ENCODE measurements at places on chromosomes 1 and 21.
A peak's percentile ranks its signal among the peaks of the same experiment; 100 is the strongest.

- DNase-seq: no peak
These were observed at the start of gene JAM2 for GRCh38 chr21:25638660-25639550. Gene JAM2, plus strand, starts transcription at chr21:25639258. Its CDS starts 564 bp downstream, at chr21:25639822.

DNA sequence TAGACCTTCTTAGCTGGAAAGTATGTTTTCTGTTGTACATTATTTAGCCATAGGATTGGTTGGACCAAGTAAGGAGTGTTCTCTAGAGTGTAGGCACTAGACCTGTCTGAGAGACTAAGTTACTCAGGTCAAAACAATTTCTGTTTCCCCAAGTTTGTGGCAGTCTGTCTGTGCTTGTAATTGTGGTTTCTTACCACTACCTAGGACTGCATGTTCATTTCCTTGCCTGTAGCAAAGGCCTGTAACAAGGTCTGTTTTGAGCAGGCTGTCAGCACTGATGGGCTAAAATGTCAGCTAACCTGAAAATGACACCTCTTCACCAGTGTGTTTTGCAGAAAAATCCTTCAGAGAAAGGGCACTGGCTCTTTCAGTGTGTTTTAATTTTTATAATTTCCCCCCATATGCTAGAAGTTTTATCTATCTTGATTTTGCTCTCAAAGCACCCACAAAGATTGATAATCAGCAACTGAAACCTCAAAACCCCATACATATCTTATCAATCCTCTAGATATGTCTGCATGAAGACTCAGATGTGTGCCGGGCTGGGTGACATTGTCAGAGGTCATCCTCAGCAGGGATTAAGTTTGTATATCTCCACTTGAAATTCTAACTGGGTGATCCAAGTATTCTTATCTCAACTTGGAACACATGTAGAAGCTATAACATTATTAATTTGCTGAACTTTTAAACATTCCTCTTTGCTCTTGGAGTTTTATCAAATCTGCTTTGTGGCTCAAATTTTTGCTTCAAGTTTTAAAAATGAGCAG, 50.7 kb upstream of the ST6GALNAC3 start:
- no peak for DNase-seq

GRCh38 chr1:32221980-32222755, at the start of the genes EIF3I and TMEM234:
Gene EIF3I, plus strand, starts transcription at chr1:32222407. Its CDS starts 35 bp downstream, at chr1:32222442.
Gene TMEM234, minus strand, starts transcription at chr1:32222353. Its CDS starts 31 bp downstream, at chr1:32222322.
- peak; percentile 94 for DNase-seq

GRCh38 chr1:222373216-222373615, 174.7 kb downstream of the HHIPL2 start:
- DNase-seq: no peak

DNA sequence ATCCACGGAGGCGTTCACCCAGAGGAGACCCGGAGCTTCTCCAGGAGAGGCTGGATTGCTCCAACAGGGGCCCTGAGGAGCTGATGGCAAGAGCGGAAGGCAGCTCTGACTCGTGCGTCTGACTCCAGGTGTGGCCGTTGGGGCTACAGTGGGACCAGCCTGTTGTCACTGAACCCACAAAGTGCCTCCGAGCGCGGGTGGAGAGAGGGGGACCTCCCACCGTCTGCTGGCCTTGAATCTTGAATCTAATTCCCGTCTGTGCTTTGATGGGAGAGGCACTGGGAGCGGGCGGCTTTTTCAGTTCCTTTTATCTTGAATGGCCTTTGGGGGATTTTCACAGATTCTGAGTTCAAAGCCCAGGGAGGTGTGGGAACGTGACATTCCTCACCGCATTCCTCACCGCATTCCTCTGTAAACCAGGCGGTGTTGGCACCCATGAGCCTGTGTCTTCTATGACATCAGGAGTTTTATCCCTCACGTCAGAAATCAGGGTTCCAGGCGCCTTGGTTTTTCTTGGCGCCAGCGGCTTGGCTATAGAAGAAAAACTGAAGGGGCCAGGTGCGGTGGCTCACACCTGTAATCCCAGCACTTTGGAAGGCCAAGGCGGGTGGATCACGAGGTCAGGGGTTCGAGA, 39.2 kb upstream of the COL18A1 start:
- DNase-seq: no peak

- peak; percentile 83 for DNase-seq
These were observed 3.1 kb downstream of the SMIM1 start for GRCh38 chr1:3775490-3776230.

GRCh38 chr1:109513110-109513710, 3.7 kb upstream of the AMIGO1 start:
- no peak for DNase-seq

DNA sequence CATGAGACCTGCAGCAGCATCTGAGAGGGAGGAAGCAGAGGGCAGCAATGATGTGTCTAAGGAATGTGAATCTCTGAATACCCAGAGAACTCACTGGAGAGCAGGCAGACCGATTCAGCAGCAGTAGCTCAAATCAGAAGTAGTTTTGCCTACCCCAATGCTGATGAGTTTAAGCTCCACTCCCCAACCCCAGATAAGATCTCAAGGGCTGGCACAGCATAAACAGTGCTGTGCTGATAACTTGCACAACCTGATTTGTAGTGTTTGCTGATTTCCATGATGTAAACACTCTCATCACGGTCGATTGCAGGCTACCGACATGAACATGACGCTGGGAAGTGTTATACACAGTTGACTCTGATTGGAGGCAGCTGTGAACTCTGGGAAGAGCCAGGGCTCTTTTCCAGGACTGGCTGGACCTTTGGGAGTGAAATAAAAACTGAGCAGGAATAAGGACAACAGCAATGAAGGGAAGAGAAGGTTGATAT, 11.2 kb upstream of the HMGCS2 start:
- DNase-seq: no peak

DNA sequence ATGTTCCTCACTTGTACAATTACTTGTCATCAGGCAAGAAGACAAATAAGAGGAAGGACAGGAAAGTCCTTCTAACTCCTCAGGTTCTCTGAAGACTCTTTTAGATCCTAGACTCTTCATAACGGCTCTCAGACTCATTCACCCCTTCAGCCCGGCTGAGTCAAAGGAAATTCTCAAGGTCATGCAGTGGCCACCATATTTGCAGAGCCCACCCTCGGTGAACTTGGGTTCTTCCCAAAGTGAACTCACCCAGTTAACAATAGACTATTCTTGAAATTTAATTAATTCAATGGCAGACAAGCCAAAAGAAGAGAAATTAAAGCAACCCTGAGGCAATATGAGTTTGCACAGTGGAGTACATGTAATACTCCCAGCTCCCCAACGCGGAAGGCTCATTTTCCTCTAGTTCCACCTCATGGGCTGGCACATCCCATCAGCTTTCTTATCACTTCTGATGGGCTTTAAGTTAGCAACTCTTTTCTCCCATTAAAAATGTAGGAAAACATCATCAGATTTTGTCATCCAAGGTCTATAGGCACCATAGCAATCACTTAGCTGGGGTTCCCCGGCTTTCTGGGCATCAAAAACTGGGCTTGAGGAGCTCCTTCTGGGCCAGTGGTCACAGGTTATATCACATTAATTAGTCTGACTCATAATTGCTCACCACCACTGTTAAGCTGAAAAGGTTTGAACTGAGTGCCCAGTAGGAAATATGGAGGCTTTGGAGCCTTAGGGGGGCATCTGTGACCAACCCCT, 27.8 kb upstream of the TIAM1 start:
- DNase-seq: no peak

GRCh38 chr1:63690966-63691700, 82.7 kb upstream of the ROR1 start:
- no peak for DNase-seq

DNA sequence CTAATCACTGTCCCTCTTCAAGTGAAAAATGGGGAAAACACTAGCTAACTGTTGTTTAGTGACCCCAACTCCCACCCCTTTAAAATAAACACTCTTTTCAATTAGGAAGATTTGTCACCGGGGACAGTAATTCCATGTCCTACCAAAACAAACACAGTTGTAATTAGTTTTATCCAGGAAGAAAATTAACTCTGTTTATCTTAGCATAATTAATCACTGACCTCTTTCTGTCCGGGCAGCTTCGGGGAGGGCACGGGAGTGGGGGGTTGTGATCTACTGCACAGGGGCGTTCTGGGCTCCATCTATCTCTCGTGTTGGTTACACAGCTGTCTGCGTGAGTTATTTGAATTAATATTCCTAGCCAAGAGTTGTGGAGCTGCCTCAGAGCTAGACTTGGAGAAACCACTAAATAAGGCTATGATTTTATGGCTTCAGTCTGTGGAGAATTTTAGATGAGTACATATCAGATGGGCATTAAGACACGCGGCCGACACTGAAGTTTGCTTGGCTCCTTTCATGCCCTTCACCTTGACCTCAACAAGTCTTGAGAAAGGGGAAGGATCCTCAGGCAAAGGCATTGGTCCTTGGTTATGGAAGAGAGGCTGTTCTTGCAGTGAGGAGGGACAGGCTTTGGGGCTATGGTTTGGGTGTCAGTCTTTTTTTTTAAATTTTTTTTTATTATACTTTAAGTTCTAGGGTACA, 102.0 kb upstream of the TRABD2B start:
- DNase-seq: no peak

GRCh38 chr1:185309566-185309965, 7.5 kb downstream of the IVNS1ABP start:
- no peak for DNase-seq

- DNase-seq: no peak
These were observed 63.7 kb downstream of the LACTBL1 start for GRCh38 chr1:22908880-22909426.

GRCh38 chr1:88618331-88618730, 65.7 kb upstream of the PKN2 start:
- DNase-seq: no peak

DNA sequence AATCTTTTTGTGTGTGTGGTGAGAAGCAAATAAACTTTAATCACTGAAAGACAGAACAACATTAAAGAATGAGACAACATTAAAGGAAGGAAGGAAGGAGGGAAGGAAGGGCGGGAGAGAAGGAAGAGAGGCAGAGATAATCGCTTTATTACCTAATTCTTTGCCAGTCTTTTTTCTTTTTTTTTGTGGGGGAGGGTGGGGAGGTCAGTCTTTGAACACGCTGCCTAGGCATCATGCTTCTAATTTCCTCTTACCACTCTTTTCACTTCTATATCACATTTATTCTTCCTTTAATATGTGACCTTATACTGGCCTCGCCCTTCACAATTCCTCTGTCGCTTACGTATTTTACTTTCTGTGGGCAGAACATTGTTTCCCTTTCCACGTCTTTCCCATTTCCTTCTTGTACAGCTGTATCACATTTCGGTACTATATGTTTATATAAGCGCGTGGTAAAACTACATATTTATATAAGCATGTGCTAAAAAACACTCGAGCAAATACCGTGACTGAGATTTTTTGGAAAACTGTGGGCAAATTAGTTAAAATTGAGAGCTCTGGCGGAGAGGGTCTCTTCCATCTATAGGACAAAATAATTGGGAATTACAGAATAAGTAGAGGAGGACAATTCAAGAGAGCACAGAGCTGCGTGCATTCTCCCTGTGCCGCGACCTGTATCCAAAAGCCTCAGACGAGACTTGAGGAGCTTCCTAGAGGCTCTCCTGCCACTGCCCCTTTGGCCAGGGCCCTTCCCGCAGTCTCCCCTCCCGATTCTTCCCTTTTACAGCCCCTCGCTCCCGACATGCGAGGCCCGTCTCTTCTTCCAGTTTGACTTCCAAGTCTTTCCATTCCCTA, 823 bp upstream of the PRKAA2 start:
- no peak for DNase-seq

DNA sequence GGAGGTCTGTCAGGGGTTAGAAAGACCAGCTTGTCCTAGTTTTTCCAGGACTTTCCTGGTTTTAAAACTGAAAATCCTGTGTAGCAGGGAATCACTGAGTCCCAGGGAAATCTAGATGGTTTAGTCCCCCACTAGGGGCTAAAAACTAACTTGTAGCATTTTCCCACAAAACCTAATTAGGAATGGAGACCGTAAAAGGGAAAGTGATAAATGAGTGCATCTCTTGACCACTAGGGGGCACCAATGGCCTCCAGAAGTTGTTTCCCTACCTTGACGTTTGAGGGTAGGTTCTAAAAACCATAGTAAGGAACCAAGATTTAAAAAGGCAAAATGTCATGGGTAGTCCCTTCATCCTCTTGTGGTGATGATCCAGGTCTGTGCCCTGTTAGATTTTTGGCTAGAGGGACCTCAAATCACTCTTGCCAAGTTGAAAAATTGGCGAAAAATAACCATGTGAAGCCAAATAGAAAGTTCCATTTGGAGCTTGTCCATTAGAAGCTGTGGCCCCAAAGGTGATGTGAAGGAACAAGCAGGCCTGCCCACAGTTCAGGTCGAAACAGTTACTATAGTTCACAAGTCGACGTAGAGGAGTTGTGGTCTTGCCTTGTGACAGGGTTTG, 24.5 kb downstream of the CLIC6 start:
- DNase-seq: peak; percentile 60

DNA sequence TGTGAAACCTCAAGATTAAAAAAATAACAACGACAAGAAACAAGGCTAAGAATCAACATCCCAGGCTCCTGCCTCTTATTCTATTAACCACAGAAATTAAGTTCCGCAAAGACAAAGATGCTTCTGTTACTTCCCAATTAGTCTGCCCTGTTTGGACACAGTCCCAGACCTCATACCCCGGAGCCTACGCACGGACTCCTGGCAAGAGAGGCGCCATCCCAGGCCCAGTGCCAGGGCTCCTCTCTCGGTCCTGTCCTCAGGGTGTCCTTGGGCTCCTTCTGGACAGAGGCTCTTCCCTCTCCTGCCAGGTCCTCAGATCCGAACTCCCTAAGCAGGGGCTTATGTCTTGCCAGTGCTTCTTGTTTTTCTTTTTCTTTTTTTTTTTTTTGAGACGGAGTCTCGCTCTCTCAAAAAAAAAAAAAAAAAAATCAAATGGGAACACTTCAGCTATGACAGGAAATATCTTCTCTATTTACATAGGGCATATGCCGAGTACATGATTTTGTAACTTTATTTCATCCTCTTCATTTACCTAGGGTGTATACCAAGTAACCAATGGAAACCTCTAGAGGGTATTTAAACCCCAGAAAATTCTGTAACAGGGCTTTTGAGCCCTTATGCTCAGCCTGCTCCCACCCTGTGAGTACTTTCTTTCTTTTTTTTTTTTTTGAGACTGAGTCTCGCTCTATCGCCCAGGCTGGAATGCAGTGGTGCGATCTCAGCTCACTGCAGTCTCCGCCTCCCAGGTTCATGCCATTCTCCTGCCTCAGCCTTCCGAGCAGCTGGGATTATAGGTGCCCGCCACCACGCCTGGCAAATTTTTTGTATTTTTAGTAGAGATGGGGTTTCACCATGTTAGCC, 11.7 kb upstream of the ENO1 start:
- no peak for DNase-seq

DNA sequence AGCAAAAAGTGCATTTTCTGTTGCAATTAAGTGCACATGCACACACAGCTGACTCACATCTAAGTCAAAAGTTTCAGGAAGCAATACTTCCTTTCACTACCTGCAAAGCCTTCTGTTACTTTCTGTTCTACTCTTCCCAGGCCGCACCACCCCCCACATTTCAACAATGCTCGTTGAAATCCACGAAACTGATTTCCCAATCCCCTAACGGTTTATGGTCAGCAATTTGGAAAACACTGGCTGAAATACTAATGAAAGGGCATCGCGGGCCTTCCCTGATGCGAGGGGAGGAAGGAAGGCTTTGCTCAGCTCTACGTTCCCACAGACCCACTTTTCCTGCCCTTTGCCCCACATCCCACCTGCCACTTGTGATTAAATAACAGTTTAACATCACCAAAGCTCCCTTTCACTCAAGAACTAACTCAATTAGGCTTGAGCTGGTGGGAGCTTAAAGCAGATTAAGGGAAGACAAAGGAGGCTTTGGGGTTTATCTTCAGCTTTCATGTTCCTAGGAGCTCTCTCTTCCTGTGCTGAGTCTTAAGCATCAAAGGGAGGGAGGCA, 243.2 kb upstream of the RAB4A start:
- DNase-seq: no peak

Data from hematopoietic multipotent progenitor cell treated with erythropoietin and hydrocortisone succinate and interleukin-3 and kit ligand, for 15 days (in vitro differentiated cells).